ENCODE measurements at places on chromosomes 1 and 21.

DNA sequence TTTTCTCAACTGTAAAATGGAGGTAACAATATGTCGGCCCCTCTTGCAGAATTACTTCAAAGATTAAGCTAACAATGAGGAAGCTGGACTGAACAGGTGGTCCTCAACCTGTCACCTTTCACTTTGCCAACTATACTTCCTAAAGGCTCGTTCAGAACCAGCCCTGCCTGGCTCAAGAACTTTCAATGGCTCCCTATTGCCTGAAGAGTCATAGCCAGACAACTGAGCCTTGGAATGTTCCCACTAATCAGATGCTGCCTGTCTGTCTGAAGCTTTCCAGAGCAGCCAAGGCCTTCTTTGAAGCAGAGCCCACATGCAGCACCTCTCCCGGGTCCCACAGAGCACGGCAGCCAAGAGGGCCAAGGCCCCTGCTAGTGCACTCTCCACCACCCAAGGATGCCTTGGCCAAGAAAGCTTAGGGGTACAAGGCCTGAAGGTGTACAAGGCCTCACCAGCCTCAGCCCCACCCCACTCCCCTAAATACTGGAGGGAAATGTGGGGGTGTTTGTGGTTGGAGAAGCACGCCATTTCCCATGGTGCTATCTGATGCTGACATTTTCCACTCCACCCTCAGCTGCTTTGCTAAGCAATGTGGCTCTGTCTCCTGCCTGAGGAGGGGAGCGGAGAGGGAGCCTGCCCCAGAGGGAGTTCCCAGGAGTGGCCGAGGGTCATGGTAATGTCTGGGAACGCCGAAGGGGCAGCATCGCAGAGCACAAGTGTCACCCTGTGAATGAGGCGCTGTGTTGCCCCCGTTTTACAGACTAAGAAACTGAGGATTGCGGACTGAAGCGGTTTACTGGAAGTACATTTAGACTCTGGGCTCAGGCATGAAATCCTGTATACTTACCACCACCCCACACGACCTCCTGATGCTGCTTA, 8.2 kb upstream of the LAPTM5 start:
- DNase-seq, result no peak

- no peak for DNase-seq
These were observed 588.1 kb downstream of the DPYD start for GRCh38 chr1:97332716-97333115.

- no peak for DNase-seq
These were observed 54.1 kb upstream of the LRIG2 start for GRCh38 chr1:113018911-113019310.

- DNase-seq, result no peak
These were observed 50.1 kb downstream of the AKT3 start for GRCh38 chr1:243799908-243800307.

DNA sequence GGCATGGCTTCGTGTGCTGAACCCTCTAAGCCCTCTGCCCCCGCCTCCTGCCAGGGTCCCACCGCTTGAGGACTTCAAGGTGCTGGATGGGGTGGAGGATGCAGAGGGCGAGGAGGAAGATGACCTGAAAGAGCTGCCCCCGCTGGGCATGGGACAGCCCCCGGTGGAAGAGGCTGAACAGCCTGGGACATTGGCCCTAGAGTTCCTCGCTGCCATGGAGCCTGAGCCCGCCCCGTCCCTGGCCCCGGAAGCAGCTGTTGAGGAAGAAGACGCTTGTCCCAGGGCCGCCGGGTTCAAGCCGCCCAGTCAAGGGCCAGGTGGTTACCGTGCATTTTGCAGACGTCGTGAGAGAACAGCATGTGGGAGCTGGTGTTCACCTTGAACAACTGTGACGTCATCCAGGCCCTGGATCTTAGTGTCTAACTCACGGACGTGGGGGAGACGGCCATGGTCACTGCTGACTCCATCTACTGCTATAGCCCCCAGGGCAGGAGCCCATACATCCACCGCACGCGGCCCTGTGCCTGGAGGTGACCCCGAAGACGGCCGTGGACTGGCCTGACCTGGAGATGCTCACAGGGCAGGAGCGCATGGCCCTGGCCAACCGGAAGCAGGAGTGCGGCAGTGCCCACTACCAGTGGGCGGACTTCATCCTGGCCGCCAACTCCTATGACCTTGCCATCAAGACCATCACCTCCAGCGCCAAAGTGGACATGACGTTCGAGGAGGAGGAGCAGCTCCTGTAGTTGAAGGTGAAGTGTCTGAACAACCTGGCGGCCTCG, 90.1 kb downstream of the PPP1R12B start:
- no peak for DNase-seq

- no peak for DNase-seq
These were observed 98.9 kb downstream of the TRABD2B start for GRCh38 chr1:47898133-47898845.

DNA sequence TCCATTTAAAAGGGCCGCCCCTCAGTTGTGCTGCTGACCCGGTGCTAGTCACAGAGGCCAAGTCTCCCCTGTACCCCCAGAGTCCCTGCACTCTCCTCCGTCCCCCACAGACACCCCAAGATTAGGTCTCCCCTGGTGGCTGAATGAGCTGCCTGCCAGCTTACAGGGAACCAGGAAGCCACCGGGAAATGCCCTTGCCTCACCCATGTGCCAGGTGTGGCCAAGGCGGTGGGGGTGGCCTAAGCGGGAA, 32.7 kb downstream of the HSPG2 start:
- no peak for DNase-seq

GRCh38 chr1:40339420-40340323, 22.6 kb upstream of the COL9A2 start:
- DNase-seq, result no peak
